ENCODE measurements at places on chromosomes 3 and 15.

GRCh38 chr3:59654123-59654479 is 604.3 kb upstream of the CFAP20DC start:
- no peak for DNase-seq

- peak; percentile 47 for DNase-seq
Observed at GRCh38 chr3:10468613-10469354, 36.6 kb downstream of the ATP2B2 start.

DNA sequence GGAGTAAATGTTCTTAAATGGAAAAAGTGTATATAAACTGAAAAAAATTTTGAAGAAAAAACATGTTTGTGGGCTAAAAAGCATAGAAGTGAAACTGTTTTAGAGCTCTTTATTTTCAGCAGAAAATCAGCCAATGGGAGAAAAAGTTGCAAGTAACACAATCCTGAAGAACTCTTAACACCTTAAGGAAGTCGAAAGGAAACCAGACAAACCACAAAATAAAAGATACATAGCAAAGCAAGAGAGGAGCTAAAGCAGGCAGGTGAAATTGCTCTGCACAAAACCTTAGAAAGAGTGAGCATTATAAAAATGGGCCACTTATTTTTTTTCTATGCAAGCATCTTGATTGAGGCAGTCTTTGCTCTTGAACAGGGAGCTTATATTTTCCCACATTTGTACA is 300.5 kb downstream of the RAP2B start:
- DNase-seq: no peak

DNA sequence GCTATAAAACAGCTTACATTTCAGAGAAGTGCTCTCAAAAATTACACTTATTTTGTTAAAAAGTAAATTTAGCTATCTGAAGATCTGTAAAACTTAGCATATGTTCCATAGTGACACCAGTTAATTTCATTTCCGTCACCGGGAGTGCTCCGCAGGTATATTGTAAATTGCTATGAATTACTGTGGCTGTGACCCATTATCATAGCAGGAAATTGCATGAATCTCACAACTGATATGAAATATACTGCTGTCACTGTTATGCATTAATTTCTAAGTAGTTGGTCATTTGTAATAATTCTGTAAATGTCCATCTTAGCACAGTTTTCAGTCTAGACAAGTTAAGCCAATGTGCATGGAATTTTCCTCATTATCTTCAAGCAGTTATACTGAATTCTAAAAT is 91.2 kb downstream of the EPHA3 start:
- no peak for DNase-seq

DNA sequence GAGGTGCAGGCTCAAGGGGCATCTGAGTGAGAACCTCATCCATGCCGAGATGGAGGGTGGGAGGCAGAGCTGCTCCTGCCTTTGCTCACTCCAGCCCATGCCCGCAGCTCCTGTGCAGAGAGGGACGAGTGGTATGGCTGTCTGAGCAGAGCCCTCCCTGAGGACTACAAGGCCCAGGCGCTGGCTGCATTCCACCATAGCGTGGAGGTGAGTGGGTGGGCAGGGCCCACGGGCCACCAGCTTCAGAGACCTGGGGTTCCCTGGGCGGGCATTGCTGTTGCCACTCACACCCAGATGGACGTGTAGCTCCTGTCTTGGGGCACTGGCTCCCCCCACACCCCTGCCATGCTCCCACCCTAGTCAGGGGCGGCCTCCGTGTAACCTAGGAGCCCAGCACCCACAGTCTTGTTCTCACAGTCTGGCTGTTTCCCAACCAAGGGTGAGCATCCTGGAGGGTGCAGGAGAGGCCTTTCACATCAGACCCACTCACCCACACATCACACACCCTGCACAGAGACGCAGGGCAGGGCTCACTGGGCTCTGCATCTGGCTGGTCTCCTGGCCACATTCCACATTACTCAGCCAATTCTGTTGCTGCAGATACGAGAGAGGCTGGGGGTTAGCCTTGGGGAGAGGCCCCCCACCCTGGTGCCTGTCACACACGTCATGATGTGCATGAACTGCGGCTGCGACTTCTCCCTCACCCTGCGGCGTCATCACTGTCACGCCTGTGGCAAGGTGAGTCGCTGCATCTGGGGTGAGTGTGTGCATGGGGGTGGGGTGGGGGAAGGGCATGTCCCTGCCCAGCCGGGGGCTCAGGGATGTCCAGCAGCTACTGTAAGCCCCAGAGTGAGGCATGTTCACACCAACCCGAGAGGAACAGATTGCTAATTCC is 25.3 kb upstream of the NR2C2 start:
- no peak for DNase-seq

DNA sequence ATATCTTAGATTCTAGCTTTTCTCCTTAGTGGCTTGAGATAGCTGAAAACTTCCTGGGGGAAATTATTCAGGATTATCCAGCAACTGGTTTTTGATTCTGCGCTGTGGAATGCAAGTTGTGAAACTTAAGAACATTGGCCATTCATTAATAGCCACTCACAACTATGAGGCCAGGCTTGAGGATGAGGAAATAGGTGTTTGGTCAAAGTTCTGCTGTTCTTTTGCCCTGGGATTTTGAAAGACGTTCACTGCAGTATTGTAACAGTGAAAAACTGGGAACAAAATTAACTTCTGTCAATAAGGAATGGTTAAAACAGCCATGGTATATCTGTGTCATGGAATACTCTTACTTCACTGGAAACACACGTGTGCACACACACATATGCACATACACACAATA is 44.1 kb downstream of the CTXND1 start:
- no peak for DNase-seq

DNA sequence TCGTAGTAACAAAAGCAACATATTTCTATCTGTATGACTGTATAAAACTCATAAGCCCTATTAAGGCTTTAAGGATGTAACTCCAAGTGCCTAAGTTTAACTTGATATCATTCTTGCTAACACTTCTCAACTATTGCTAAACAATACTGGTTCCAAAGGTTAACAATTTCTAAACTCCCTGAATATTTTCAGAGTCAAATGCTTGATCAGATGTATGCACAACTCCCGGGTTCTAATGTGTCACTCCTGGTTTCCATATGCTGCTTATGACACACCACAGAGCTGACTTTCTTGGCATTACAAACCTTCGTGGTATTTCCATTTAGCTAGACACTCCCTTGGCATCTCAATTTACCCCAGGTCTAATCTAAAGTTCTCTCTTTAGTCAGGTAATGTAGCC is 26.3 kb downstream of the DZIP1L start:
- DNase-seq: no peak

DNA sequence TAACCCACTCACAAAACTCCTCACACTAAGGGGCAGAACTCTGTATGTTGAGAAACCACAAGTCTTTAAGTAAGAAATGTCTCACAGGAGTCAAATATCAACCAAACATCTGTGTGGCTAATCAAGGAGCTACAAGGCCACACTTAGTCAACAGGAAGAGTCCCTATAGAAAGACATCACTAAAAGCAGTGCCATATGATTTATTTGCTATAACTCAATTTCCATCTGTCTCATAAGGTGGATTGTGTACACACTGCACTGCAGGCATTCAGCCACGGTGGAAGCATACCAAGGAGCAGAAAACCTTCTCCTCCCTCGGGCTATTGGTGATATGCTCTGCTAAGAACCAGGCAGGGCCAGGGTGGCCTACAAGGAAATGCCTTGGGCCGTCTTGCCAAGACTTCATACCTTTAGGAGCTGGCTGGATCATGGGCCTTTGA is 197.6 kb upstream of the CFAP20DC start:
- DNase-seq: no peak

DNA sequence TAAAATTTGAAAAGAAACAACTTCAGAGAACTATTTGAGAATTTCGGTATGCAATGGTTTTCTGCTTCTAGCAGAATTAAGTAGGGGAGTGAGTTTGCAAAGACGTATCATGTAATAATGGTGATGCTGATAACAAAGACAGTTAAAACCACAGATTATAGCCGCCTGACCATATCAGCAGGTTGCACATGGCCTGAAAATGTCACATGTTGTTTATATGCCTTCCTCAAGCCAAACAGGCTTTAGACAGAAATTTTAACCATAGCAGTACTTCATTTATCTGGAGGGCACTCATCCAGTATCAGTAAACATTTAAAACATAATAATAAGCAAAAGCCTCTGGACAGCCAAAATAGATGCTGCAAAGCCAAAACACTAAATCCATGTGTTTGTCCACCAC is 131.7 kb downstream of the RYR3 start:
- no peak for DNase-seq

DNA sequence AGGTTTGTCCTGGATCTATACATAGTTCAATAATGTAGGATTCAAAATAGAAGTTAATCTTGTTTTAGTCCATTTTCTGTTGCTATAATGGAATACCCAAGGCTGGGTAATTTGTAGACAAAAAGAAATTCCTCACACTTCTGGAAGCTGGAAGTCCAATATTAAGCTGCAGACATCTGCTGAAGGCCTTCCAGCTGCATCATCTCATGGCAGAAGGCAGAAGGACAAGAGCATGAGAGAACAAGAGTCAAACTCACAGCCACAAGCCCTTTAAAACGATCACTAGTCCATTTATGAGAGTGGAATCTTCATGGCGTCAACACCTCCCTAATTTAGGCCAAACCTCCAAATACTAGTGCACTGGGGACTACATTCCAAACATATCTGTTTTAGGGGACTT is 669.3 kb downstream of the ROBO2 start:
- DNase-seq: no peak

DNA sequence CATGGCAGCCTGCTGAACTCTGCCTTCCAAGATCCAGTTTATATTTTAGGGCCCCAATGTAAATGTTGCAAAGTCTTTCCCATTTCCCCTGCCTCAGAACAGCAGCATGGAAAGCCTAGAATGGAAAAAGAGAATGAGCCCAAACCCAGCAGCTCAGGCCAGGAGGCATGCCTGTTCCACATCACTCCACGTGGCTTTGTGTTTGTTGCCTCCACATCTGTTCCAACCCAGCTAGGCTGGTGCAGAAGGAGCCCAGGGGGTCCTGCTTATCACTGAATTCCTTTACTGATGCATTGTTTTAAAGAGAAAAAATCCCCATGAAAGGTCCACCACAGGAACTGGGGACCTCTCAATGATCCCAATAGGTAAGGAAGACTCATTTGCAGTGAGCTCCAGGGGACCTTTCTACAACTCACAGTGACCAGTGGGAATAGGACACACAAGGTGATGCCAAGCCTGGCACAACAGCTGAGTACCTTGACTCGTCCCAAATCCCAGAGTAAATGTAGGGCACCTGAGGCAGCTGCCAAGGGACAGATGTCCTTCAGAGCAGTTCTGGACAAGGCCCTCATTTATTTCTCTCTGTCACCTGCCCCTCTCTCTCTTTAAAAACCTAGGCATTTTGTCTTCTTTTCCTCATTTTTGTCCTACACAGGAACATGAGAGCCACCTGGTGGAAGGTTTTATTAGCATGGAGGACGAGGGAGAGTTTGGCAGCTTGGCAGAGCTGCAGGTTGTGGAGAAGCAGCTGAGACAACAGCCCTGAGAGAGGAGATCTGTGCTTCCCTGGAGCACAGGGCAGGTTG is 41.7 kb upstream of the ADAMTS17 start:
- DNase-seq: peak; percentile 60

DNA sequence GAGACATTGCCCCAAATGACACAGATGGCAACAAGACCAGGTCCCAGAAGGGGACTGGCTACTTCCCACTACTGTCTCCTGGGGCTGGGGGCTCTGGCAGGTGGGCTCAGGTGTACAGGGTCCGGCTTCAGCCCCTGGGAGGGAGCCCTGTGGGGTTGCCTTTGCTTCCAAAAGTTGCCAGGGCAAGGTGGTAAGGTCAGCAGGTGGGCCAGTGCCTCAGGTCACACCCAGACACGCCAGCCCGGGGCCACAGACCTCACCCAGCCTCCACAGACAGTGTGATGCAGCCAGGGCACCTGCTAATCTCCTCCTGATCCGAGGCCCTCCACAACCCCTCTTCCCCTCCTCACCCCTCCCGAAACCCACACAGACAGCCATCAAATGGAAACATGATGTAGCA is 7.5 kb downstream of the OXTR start:
- no peak for DNase-seq

- DNase-seq: no peak
Observed at GRCh38 chr3:151863611-151864010, 9.8 kb upstream of the SUCNR1 start.

DNA sequence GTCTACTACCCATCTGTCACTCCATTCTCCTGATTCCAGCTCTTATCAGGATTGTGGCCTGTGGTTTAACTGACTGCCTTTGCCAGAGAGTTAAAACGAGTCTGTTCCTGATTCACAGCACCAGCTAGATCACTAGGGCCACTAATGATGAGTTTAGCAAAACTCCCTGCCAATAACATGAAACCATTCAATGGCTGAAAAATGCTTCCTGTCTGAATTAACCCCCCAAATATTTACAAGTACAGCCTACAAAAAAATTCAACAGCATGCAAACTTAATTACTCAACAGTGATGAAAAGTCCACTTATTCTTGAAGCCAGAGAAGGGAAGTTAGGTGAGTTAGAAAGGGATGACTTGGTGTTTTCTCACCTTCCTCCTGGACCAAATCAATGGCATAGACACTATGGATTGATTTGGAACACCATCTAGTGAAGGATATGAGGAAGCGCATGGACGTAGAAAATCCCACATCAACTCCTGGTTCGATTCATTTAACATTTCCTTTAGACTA is 141.4 kb downstream of the TGFBR2 start:
- DNase-seq: no peak

GRCh38 chr3:43165786-43166185 is 59.9 kb upstream of the POMGNT2 start:
- DNase-seq: no peak

- DNase-seq: no peak
Observed at GRCh38 chr3:69092030-69092516, 7.3 kb downstream of the ARL6IP5 start.

GRCh38 chr3:61358364-61358763 is 107.1 kb upstream of the FHIT start:
- DNase-seq: peak; percentile 20

- DNase-seq: no peak
Observed at GRCh38 chr3:10709110-10709781, 106.8 kb upstream of the SLC6A11 start.

DNA sequence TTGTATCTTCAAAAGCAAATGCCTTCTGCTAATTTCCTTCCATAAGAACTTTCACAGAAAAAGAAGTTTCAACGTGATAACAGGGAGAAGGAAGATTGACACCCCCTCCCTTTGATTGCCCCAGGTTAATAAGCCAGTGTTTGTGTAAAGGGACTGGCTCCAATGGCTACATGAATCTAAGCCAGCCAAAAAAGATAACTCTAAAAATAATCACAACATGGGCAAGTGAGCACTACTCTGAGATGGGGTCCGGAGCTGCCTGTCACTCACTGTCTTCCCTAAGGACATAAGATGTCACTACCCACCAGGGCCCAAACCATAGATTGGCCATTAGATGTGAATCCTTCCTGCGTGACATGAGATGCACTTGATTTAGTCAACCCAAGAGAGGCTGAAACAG is 17.6 kb upstream of the ST8SIA2 start:
- DNase-seq: no peak

DNA sequence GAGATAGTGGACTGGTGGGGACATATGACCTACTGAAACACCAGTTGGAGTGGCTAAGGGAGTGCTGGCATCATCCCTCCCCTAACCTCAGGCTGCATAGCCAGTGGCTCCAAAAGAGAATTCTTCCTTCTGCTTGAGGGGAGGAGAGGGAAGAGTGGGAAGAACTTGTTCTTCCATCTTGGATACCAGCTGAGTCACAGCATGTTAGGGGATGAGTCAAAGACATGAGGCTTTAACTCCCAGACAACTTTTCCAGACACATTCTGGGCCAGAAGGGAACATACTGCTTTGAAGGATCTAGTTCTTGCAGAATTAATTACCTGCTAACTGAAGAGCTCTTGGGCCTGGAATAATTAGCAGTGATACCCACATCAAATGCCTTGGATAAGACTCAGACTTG is 36.8 kb upstream of the PEX5L start:
- no peak for DNase-seq

All from SHP77 treated with DMSO at 0.1 percent for 48 hours (cell line).